ENCODE measurements at places on chromosomes 16 and 17. TPM values are rescaled to one million over a fixed set of nuclear protein-coding genes. Genes with fewer than 3 reads are reported as not detected.

The SLC4A1 gene
- not detected for total RNA-seq

The PROCA1 gene
- 0.89 TPM for total RNA-seq

The CCL16 gene
- total RNA-seq, result not detected

The DNAJA3 gene
- total RNA-seq, result 83.9 TPM

The PLCG2 gene
- 5.2 TPM for total RNA-seq

The CLEC19A gene
- total RNA-seq, result not detected

The NECAB2 gene
- 0.84 TPM for total RNA-seq

The MAPT gene
- 42.2 TPM for total RNA-seq

The KRTAP2-3 gene
- total RNA-seq, result not detected

The MSLN gene
- total RNA-seq, result 4.6 TPM

The MEFV gene
- 0.62 TPM for total RNA-seq

The INCA1 gene
- total RNA-seq, result 3.2 TPM

DNA sequence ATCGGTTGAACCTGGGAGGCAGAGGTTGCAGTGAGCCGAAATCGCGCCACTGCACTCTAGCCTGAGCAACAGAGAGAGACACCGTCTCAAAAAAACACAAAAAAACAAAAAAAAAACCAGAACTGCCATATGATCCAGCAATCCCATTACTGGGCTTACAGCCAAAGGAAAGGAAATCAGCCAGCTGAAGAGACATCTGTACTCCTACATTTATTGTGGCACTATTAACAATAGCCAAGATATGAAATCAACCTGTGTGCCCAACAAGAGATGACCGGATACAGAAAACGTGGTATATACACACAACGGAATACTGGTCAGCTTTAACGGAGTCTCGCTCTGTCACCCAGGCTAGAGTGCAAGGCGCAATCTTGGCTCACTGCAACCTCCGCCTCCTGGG, 14.6 kb downstream of the FANCA start:
- no peak for DNase-seq

GRCh38 chr17:41972571-41973407, 6.2 kb downstream of the CNP start:
- DNase-seq, result peak; percentile 62

GRCh38 chr17:62822080-62822904, 14.2 kb upstream of the MARCHF10 start:
- no peak for DNase-seq

DNA sequence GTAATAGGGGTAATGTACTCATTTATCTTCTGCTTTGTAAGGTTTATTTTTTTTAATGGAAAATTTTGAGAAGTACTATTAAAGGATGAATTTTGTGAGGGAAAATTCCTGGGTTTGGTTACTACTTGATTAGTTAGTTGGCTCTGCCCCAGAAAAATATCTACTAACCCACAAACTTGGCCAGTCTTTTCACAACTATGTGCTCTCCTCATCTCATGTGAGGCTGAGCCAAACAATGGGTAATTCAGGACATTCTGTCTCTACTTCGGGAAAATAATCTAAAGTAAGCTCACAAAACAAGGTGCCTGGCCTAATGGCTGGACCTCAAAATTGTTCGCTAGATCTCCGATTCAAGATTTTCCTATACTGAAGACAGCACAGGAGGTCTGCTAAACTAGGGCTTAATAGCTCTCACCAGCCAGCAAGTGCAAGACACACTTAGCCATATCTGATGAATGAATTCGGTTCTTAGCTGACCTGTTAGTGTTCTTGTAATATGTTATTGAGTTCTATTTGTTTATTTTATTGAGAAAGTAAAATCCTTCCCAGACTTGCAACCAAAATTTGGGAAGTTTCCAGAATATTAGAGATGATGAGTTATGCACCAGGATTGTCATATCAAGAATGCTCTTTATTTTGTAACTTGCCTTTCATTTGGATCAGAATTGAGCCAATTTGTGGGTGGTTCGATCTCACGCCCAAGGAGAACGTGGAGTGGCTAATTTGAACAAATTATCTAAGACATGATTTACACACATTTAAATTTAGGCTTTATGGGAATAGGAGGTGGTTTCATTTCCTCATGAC, 5.7 kb downstream of the KCNJ16 start:
- DNase-seq, result no peak

DNA sequence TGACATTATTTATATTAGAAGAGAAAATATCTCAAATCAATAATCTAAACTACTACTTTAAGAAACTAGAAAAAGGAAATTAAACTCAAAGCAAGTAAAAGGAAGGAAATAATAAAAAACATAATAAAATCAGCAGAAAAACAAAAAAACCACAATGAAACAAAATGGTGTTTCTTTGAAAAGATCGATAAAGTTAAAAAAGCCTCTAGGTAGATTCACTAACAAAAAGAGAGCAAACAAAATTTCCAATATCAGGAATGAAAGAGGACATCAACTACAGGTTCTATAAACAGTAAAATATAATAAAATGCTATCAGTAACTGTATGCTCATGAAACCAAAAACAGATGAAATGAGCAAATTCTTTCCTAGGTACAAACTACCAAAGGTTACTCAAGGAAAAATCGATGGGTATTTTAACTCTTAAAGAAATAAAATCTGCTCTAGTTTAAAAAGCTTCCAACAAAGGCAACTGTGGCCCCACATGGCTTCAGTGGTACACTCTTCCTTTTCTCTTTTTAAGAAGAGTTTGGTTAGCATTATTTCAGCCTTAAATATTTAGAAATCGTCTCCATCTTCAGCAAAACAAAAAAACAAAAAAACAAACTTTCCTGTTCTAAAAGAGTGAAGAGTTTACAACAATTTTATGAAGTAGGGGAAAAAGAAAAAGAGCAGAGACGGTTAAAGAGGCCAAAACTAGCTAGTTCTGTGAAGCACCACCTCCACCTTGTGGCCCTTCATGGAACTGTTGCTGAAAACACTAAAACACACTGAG, 102.2 kb downstream of the TRIM37 start:
- peak; percentile 37 for DNase-seq

- no peak for DNase-seq
These were observed 60.2 kb downstream of the WIPI1 start for GRCh38 chr17:68397108-68397536.

GRCh38 chr16:57607676-57608461, 20.6 kb upstream of the ADGRG1 start:
- DNase-seq, result no peak

GRCh38 chr17:82243648-82244412, 15.0 kb downstream of the SLC16A3 start:
- no peak for DNase-seq

DNA sequence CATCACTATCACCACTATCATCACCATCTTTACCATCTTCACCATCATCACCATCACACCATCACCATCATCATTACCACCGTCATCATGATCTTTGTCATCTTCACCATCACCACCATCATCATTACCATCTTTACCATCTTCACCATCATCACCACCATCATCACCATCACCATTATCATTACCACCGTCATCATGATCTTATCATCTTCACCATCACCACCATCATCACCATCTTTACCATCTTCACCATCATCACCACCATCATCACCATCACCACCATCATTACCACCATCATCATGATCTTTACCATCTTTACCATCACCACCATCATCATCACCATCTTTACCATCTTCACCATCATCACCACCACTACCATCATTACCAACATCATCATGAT, 10.2 kb upstream of the ZNF469 start:
- no peak for DNase-seq

DNA sequence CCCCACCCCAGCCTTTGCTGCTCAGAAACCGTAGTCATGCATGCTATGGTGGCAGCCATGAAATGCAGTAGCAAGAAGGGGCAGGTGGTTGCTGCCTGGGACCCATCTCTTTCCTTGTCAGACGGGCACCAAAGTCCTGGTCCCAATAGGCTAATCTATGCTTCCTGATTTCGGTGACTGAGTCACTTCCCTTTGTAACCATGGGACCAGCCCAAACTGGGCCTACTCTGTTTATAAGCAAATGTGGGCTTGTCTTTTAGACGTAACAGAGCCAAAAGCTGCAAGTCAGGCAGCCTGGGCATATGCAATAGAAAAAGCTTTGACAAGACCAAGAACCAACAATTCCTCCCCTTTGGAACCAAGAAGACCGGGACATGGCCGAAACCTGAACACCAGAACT, 99.1 kb upstream of the RBBP6 start:
- DNase-seq, result no peak

- DNase-seq, result peak; percentile 73
These were observed 8.0 kb downstream of the TBC1D24 start for GRCh38 chr16:2482708-2483534.

GRCh38 chr16:85330694-85331188, 218.5 kb upstream of the CIBAR2 start:
- DNase-seq, result no peak

DNA sequence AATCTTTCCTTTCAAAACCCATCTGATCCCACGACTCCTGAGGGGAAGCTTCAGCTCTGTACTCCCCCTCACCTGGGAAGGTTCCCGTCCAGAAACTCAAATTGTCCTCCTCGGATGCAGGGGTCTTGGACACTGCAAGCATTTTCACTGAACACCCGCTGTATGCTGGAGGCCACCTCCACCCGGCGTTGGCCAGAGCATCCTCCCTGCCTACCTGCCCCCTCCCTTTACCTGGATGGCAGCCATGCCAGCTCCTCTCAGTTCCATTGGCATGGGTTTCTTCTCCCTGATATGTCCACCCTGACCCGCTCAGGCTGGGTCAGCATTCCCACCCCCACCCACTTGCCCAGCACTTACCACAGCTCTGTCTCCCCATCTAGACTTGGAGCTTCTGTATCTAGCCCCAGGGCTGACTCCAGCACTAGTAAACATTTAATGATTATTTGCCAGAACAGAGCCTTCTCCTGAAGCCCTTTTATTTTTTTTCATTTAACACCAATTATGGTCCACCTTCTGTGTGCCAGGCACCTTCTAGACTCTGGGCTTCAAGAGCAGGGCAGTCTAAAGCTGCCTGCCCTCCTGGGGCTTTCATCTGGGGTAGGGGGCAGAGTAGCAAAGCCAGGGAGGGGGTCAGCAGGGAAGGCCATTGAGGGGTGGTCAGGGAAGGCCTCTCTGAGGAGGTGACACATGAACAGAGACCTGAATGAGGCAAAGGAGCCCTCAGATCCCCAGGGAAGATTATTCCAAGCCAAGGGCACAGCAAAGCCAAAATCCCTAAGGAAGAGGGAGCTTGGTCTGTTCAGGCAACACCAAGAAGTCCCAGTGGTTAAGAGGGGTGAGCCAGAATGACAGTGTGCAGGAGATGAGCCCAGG, 8.9 kb upstream of the KRT19 start:
- DNase-seq, result no peak

DNA sequence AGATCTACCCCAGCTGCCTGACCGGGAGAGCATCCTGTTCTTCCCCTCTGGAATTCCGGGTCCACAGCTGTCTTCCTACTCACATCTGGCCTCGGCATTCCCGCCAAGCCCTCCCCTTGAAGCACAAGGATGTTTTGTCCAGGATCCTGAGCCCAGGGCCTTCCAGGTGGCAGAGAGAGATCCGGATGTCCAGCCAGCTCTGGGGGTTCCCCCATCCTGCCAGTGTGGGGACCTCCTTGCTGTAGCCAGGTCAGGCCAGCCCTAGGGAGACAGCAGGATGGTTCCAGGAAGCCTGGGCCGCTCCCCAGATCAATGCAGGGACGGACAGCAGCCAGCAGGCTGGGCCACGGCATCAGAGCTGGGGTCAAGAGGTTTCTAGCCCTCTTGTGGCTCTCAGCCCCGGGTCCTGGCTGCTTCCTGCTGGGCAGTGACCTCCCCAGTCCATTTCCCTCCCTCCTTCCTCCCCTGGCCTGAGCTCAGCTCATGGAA, 55.3 kb downstream of the SOCS3 start:
- peak; percentile 85 for DNase-seq

- peak; percentile 56 for DNase-seq
These were observed 2.9 kb upstream of the ITGA3 start for GRCh38 chr17:50052822-50053653.

- no peak for DNase-seq
These were observed 110.2 kb upstream of the LHX1 start for GRCh38 chr17:36827081-36827480.

DNA sequence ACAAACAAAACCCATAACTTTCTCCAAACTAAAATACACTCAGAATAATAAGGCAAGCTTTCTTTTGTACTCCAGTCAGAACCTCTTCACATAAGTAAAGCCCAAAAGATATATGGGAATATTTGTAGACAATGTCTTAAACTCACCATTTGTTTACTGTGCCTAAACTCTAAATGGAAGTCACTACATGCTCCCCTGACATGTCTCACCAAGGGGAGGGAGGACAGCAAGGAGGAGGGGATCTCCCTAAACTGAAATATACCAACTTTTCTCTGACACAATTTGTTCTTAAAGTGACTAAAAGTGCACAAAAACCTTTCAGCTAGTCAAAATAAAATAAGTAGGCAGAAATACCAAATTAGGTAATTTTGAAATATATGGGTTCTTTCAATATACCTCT, 38.5 kb downstream of the GRB7 start:
- no peak for DNase-seq

GRCh38 chr17:59941131-59941530, 23.4 kb downstream of the RNFT1 start:
- no peak for DNase-seq

GRCh38 chr17:79109584-79109983, 35.0 kb downstream of the ENGASE start:
- no peak for DNase-seq

DNA sequence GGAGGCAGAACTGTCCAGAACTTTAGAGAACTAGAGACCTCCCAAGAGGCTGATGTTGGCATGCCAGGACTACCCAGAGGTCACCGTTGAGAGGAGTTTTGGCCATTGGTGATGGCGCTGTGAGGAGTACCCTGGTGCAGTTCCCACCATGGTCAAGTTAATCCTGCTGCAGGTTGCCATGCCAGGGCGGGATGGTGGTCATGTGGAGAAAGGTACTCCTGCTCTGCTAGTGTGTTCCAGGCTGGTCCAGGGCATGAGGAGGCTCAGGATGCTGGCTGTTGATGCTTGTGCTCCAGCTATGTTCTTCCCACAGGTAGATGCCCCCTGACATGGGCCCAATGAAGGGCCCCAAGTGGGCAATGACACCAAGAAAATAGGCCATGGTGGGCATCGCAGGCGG, 4.1 kb upstream of the PHF12 start:
- no peak for DNase-seq

GRCh38 chr17:22268214-22268911, 576.0 kb downstream of the KCNJ18 start:
- DNase-seq, result no peak

- DNase-seq, result no peak
These were observed 3.3 kb upstream of the ZC3H7A start for GRCh38 chr16:11800382-11800718.

DNA sequence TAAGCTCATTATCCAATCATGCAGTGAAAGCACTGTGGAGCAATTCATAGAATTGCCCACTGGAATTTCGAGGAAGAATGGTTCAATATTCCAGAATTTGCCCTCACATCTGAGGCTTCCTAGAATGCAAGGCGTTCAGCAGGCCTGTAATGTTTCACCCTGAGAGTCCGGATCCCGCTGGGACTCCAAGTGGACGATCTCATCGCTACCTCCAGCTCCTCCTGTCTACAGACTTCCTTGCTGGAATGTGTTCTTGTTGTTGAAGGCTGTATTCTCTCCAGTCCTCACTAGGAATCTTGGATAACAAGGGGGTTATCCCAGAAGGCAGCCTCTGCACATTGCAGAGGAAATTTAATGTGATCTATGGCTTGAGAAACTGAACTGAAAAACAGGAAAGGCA, 7.8 kb downstream of the SLC47A1 start:
- DNase-seq, result no peak
